ENCODE measurements at places on chromosomes 2 and 18. TPM values are rescaled to one million over a fixed set of nuclear protein-coding genes. Genes with fewer than 3 reads are reported as not detected.
A peak's percentile ranks its signal among the peaks of the same experiment; 100 is the strongest.

Gene STON1
- 12.5 TPM for total RNA-seq

Gene ZNF804A
- total RNA-seq, result 16.8 TPM

Gene IL18R1
- not detected for total RNA-seq

GRCh38 chr2:241775223-241776177 is 1.1 kb upstream of the GAL3ST2 start:
- no peak for DNase-seq

Gene FHOD3
- total RNA-seq, result 0.15 TPM

Gene GRHL1
- 0.48 TPM for total RNA-seq

GRCh38 chr2:239058766-239059165 is 210.9 kb downstream of the TWIST2 start:
- DNase-seq, result peak; percentile 13

- DNase-seq, result no peak
Measured at GRCh38 chr2:197873293-197873701, 68.9 kb downstream of the PLCL1 start.

- no peak for DNase-seq
Measured at GRCh38 chr2:168802859-168803725, 655 bp downstream of the NOSTRIN start.

DNA sequence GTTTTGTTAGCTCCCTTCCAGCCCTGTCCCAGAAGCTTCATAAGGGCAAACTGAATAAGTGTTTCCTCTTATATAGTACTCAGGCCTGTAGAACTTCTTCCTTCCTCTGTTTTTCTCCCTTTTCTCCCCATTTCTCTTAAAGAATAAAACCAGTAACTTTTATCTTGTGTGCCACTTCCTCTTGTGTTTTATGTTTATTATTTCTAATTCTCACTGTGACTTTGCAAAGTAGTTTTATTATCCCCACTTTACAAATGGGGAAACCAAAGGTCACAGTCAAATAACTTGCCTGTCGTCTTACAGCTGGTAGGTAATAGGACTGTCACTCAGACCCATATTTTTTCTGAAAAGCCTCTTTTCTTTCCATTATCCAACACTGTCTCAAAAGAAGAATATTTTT is 42.4 kb downstream of the RBBP8 start:
- DNase-seq, result no peak

Gene REG3A
- not detected for total RNA-seq

DNA sequence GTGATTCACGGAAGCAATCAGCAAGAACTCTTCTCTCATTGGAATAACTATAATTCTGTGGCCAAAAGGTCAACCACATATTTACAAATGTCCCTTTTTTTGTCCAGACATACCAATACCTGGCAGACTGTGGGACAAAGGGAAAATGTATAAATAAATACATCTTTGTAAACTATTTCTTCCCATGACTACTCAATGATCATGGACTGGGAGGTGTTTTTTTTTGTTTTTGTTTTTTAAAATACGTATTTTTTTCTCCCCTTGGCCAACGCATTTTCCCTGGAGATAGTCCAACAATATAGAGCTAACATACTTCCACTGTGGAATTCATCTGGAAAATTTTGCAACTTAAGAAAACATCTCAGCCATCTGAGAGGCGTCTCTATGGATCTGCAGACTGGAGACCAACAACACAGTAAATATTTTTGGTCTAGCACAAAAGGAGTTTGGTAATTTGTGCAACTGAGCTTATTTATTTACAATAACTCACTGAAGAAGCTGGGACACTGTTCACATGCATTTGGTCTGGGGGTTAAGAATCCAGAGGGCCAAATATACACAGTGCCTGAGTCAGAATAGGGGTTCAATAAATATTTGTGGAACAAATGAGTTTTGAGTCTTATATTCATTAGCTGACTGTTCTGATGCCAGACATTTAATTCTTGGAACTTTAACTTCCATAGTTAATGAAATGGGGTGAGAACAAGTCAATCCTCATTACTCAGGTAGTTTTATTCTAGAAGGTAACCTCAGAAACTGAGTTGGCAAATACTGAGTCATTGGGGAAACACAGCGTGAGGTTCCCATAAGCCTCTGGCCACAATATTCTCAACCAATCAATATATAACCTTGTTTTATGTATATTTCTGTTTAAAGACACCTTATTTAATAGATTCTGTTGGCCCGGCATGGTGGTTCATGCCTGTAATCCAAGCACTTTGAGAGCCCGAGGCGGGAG is 36.2 kb downstream of the CCBE1 start:
- DNase-seq, result no peak

- DNase-seq, result no peak
Measured at GRCh38 chr2:195382186-195382585, 274.8 kb upstream of the SLC39A10 start.

GRCh38 chr2:72932045-72932740 is 14.9 kb downstream of the EMX1 start:
- DNase-seq, result peak; percentile 85

GRCh38 chr2:196558497-196558896 is 81.0 kb upstream of the CCDC150 start:
- DNase-seq, result no peak

DNA sequence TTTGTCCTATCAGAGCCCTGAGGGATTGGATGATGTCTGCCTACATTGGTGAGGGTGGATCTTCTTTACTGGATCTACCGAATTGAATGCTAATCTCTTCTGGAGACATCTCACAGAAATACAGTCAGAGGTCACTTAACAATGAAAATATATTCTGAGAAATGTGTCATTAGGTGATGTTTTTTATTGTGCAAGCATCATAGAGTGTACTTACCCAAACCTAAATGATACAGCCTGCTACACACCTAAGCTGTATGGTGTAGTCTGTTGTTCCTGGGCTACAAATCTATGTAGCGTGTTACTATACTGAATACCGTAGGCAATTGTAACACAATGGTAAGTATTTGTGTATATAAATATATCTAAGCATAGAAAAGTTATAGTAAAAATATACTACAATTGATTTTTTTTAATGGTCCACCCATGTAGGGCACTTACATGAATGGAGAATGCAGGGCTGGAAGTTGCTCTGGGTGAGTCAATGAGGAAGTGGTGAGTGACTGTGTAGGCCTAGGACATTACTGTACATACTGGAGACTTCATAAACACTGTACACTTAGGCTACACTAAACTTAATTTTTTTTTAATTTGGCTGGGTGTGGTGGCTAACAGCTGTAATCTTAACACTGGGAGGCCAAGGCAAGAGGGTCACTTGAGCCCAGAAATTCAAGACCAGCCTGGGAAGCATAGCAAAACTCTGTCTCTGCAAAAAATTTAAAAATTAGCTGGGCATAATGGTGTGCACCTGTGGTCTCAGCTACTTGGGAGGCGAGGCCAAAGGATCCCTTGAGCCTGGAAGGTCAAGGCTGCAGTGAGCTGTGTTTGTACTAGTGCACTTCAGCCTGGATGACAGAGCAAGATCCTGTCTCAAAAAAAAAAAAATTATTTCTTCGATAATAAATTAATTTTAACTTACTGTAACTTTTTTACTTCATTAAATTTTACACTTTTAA is 226.3 kb upstream of the UBE2E3 start:
- peak; percentile 76 for DNase-seq

GRCh38 chr2:64143169-64144056 is 807 bp downstream of the PELI1 start:
- DNase-seq, result peak; percentile 57

DNA sequence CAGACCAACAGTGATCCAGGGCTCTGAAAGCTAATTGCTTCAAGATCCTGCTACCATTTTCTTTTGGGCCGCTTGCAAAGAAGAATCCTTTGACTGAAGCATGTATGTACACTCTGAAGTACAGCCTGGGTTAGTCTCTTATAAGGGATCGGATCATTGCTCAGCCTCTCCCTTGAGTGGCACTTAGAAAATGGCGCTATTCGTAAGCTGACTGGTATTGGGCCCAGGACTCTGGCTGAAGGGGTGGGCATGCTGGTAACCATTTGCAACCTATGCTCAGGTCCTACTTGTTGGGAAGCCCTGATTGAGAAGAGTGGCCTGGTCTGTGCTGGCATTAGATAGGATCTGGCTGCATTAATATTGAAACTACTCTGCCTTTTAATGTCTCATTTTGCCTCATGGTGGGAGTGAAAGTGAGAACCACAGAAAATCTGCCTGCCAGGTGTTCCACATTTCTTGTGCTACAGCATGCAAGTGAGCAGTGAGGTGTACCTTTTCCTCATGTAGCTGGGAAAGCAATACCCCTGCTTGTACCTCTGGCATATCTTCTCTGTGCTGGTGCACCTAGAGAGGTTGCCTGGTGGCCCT is 661 bp upstream of the MGAT5 start:
- no peak for DNase-seq

DNA sequence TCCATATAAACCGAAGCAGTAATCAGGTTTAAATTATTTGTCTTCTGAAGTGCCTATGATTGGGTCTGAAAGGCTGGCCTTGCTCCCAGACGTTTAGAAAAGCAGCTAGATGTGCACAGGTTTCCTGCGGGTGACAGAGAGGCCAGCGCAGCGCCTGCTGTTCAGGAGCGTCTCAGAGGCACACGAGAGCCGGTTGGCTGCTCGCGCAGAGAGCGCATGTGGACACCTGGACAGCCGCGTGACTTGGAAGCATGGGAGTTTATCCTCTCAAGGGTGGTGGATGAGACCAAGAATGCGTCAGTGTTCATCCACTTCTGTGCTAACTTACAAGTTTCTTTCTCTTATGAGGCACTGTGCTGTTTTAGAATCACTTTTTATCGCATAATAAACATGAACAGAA is 303.7 kb downstream of the PTGR3 start:
- no peak for DNase-seq

Gene MYCN
- total RNA-seq, result 190 TPM

GRCh38 chr2:239586651-239587310 is 186.0 kb upstream of the HDAC4 start:
- DNase-seq, result no peak

GRCh38 chr2:143936538-143936847 is 583.4 kb downstream of the ZEB2 start:
- no peak for DNase-seq

DNA sequence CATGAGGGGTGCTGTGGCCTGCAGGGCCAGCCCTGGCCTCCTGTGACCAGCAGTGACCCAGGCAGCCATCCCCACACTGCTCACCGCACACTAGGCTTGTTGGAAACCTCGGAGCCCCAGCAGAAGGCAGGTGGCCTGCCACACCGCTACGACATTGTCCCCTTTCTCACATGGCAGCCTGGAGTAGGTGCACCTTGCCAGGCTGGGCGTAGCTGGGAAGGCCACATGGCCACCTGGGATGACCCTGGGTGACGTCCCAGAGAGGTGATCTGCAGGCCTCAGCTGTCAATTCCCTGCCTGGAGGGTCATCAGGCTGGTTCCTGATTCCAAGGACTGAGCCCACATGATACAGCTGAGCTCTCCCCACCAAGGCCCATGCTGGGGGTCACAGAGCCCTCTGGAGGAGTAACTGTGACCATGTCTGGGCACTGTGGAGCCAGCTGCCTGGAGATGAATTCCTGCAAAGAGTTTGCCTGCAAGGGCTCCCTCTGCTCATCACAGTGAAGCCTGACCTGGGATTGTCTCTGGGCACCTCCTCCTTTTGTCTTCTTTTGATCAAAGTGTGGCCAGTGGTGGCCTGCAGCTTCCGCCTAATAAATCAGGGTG is 119.6 kb upstream of the OTOS start:
- no peak for DNase-seq

DNA sequence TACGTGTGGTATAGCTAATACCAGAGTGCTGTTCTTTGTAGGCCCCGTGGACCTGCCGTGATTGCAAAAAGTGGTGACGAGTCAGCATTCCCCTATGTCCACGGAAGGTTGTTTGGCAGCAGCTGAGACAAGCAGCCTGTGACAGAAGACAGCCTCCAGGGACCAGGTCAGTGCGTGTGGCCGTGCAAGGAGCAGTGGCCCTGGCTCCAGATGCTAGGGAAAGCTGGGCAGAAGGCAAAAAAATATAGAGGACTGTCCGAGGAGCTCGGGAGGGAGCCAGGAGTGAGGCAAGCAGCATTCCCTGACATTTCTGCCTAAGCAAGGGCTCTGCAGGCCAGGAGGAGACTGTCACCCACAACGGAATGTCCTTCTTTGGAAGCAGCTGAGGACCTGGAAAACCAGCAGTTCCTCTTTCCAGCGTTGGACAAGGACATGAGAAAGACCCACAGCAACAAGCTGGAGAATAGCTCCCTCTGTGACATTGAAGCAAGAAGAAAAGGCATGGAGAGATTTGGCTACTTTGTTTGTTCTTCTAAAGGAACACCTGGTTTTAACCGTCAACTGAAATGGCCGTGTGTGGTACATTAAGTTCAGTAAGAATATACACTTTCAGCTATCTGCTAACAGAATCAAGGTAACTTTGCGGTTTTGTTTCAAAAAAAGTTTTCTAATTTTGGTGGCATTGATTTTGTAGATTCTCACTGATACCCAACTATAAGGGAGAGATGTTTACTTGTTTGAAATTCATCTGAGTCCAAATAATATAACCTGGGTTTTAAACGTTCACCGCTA is 58.3 kb downstream of the NPAS2 start:
- DNase-seq, result no peak

DNA sequence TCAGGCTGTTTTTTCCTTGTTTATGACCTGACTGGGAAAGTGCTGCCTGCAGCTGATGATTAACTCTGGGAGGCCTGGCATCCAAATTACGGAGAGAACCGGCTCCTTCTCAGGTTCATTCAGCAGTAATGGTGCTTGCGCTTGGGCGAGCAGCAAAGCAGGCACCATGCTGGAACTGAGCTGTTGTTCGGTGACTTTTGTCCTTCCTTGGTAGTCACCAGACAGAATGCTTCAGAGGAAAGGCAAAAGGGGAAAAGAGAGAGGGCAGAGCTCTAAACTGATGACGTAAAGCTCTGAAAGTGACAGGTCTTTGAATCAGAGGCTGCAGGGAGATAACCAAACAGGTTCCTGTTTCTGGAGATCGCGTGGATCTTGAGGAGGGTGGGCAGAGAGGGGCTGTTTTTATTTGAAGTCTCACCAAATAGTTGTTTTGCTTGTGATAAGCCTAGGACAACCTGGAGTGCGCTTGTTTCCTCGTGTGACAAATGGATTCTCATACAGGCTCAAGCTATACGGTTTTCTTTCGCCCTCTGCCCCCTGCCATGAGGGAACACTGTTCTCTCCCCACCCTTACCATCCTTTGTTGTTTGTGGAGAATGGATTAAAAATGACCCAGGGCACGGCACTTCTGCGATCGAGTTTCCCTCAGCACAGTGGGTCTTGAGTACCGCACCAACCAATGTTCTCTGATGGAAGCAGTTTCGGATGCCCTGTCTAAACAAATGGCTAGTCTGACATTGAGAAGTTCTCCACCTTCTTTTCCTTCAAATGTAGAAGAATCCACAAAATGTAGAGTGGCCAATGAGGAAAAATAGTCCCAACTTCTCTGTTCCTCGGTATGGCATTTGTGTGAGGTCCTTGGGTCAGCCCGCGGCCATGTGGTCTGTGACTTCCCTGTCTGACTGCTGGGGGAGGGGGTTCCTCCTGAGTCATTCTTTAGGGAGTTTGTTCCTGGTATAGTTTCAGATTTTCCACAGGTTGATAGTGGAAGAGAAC is 1.3 kb downstream of the RASGRP3 start:
- DNase-seq, result no peak

Gene CYP26B1
- 11.3 TPM for total RNA-seq

- no peak for DNase-seq
Measured at GRCh38 chr2:223055836-223056235, 3.8 kb downstream of the KCNE4 start.
